ENCODE measurements at places on chromosomes 5 and 9.

DNA sequence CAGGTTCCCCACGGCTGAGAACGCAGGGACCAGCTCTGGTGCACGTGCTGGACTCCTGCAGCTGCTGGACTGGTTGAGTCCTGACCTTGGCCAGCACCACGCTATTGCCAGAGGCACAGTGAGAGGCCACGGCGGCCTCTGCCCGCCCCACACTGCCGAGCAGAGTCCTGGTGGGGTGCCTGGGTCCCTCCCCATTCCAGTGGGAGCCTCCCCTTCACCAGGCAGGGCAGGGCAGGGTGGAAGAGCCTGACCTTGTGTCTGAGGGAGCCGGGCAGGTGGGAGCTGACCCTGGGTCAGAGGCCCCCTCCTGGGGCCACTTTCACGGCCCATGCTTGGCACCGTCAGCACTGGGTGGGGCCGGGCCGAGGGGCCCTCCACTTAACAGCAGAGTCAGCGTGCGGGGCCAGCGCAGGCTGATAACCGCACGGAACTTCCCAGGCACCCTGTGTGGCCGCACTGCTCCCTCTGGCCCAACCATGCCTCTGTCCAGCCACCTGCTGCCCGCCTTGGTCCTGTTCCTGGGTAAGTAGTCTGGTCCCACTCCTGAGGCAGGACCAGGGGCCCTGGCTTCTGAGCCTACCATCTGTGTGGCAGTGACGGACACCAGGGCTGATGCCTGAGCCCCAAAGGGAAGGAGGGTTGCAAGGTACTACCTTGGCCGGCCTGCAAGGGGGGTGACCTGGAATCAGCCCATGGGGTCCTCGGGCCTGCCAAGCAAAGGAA, at the start of gene MAMDC4:
Gene MAMDC4, plus strand, starts transcription at position 406 of the 723 bp plus-strand sequence. Its CDS starts 71 bp downstream, at position 477.
- DNase-seq, result no peak

DNA sequence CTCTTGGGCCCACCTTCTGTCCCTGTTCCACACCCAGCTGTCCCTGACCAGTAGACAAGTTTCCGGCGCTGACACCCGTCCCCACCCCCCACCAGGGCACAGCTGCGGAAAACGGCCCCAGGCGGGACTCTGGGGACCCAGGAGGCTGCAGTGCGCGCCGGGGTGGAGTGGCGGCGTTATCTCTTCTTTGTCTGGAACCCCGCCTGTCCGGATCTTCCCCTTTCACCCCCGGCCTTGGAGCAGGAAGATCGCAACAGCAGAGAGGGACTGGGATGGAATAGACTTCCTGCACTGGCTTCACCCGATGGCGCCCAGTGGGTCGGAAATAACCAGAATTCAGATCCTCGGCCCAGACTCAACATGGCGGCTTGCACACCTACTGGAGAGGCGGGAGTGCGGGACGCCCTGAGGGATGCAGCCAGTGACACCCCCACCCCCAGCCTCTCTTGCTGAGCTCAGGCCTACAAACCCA, 4.7 kb downstream of the PAX5 start:
- no peak for DNase-seq

DNA sequence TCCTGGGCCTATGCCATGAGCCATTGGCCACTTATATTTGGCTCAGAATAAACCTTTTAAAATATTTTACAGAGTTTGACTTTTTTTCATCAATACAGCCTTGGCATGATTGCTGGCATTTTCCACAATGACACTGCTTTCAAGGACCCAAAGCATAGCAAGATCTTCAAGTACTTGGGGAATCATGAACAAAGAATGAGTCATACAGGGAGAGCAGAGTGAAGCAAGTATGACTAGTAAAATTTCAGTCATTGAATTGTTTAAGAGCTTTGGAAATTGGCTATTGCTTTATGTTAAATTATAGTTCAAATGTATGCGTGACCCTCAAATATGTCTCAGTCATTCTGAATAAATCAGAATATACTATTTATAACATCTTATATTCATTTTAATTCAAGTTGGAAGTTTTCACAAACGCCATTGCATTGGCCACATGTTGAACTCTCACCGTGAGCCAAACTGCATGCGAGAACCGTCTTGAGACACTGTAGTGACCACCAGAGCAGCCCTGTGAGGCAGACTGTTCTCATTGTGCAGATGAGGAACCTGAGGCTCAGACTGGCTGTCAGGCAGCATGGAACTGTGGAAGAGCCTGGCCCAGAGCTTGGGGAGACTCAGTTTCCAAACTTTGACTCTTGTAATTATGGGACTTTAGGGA, 52.9 kb downstream of the GDNF start:
- DNase-seq, result no peak

- no peak for DNase-seq
Measured at GRCh38 chr9:122897969-122898368, 7.2 kb downstream of the RC3H2 start.

DNA sequence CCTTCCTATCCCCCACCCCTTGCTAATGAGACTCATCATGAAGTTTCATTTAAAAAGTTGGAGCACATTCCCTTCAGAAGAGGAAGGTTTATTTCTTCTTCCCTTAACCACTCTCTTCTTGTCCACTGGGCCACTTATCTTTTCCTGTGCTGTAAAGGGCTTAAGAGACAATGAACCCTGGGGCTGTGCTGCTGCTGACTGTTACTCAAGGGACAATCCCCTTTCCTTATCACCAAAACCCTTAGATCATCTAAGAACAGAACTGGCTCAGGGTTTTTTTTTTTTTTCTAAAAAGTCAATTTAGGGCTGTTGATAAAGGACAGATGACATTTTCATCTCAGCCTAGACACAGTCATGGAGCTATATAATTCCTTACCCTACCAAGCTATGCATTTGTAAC, 29.6 kb downstream of the CAPSL start:
- DNase-seq, result no peak

All from HAP-1 (cell line).